Epithelial cell of esophagus (primary cell): ENCODE measurements at places on chromosomes 1 and 21.
A peak's percentile ranks its signal among the peaks of the same experiment; 100 is the strongest.

- no peak for DNase-seq
These were observed 267.7 kb downstream of the PRDM2 start for GRCh38 chr1:13967707-13968106.

DNA sequence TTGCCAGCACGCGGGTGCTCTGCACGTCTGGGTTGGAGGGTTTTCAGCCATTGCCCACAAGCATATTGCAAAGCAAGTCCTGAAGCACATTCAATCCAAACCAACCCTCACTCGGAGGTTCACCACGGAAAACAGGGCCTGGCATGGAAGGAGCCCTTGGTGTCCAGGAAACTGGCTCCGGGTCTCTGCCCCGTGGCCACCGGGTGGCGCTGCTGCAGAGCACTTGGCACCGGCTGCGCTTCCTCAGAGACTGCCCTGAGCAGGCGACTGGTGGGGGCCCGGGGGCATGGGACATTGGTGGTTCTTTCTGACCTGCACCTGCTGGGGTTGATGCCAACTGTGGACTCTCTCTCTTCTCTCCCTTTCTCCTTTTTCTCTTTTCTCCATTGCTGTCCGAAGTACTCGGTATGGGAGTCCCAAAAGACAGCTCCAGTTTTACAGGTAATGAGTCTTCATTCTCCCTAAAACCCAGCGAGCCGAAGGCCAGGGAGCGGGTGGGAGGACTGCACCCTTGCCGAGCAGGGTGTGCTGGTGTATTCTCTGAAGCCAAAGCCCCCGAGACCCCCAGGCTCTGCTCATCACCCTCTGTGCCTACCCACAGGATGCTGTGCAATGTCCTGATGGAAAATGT is 4.1 kb upstream of the KCNAB2 start:
- peak; percentile 46 for DNase-seq

- DNase-seq: no peak
These were observed 38.5 kb downstream of the EPHA2 start for GRCh38 chr1:16117369-16117768.

DNA sequence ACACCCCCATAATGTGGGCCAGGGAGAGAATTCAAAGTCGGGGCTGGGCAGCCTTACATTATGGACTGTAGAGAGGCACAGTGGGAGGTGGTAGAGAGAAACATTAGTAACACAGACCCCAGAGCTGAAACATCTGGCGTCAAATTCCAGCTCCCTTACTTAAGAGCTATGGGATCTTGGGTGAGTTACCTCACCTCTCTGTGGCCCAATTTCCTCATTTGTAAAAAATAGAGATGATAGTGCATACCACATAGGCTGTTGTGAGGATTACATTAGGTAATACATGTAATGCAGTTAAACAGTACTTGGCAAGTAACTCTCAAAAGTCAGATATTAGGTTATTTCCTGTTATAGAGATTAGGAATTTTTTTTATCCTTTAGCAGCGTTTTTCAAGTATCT is 160.5 kb upstream of the KIAA0040 start:
- no peak for DNase-seq

DNA sequence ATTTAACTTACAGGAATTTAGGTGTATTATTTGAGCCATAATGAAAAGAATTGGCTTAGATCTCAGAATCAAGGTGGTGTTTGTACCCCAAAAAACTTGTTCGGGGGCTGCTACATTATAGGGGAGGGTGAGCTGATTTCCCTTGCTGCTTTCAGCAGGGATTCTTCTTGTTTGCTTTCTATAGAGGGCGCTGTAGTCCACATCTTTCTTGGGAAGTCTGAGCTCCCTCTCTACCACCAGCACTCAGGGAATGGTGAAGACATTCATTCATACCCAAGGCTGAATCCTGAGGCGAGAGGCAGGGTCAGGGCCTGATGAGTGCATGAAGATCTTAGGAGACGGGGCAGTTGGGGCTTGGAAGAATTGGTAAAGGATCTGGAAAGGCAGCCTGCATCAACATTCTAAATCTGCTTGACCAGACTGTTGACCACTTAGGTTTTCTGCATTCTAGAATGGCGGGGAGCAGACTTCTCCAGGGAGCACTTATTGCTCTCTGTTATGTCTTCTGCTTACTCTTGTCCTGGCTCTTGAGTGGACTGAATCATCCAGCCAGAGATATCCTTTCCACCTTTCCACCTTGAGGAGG is 18.9 kb downstream of the SPATA46 start:
- DNase-seq: peak; percentile 61

DNA sequence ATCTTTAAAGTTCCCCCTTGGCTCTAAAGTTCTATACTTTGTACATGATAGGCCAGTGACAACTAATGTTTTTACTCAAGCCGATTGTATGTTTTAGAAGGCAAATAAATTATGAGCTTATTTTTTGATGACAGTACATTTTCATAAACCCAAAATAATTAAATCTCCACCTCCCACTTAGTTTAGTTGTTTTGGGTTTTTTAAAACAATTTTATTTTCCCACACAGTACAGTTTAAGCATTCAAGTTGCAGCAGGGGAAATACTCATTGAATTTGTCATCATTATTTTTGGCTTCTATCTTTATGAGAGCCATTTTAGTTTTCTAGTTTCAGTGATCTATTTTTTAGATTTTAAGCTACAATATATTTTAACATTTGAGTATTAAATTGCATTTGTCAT is 93.6 kb downstream of the OLFML2B start:
- no peak for DNase-seq

DNA sequence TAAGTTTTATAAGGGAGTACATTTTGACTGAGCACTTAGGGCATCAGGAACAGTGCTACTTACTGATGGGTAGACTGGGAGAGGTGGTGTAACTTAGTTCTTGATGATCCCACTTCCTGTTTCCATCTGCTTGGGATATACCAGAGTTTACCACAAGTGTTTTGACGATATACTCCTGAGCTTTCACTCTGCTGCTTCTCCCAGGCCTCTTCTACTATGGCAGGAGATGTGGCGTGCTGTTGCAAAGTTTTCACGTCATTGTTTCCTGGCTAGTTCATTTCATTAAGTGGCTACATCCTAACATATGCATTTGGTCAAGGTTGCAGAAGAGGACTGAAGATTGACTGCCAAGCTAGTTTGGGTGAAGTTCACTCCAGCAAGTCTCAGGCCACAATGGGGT is 41.3 kb upstream of the LAMC2 start:
- no peak for DNase-seq

DNA sequence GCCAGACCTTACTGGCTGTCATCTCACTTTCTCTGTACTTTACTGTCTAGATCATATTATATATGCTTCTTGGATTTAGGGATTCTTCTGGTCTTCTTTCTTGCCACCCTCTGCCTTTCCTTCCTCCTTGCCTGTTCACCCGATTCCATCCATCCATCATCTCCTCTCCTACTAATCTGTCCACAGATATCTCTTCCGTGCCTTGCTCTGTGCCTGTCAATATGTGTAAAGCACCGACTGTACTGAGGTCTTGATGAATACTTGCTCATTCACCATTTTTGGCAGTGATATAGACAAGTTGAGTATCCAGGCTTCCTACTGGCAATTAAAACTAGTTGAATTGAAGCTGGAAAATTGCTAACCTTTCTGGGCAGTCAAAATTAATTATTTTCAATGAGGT is 8.1 kb downstream of the FMN2 start:
- DNase-seq: no peak

- DNase-seq: no peak
These were observed 39.6 kb upstream of the KANK4 start for GRCh38 chr1:62358665-62359373.

- DNase-seq: no peak
These were observed 203.8 kb upstream of the POU3F1 start for GRCh38 chr1:38250356-38250755.

DNA sequence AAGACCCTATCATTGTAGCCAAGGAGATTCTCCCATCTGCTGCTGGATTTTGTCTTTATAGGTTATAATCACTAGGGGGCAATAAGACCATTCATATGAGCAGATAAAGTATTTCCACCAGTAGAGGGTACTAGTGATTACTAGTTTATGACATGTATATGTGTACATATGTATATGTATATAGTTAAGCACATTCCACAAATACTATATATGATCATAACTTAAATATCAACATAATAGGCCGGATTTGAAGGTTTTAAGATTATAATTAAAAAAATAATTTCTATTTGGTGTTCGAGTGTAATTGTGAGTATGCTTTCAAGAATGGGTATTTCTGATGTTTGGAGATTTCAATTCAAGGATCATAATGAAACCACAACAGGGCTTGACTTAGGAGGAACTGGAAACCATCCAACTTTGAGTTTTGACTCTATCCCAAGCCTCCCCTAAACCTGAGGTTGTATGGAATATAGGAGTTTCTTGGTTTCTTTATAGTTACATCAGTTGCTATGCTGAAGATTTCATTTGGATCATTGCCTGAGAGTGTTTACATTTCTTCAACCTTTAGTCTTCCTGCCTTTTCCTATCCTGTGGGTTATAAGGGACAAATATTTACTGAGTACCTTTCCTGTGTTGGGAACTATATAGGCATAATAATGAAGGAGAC is 16.9 kb downstream of the TCEANC2 start:
- peak; percentile 60 for DNase-seq

DNA sequence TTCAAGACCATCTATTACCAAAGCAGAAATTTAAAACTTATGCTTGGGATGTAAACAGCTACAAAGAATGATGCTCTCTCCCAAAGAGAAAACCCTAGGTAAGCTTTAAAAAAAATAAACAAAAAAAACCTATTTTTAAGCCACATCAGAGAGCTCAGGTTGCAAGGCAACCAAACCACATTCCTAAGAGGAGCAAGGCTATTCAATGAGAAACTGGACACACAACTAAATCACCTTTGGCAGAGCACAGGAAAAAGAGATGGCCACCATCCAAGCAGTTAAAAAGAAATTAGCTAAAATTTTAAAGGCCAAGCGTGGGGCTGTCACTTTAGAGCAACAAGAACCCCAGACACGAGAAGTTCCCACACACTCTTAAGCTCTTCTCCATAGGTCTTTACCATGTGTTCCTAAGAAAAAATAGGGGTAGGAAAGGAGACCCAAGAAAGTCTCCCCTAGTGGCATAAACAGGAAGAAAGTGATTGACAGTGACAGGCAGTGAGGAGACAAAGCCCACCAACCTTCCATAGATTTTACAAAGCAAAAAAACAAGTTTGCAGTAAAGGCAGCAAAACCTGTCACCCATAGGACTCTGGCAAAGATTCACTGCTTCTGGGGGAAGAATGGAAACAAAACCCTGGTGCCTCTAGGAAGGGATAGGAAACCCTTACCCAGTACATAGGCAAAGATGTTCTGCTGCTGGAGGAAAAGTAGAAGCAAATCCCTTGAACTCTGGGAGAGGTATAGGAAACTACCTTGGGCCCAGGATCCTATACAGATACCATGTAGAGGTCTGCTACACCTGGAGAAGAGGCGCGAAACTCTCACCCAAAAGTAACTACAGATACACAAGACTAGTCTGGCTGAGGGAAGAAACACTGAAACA is 68.5 kb downstream of the FOXJ3 start:
- DNase-seq: peak; percentile 36

- no peak for DNase-seq
These were observed 204.4 kb upstream of the ADGRL2 start for GRCh38 chr1:81596341-81596740.

GRCh38 chr1:54370287-54370989 is 35.8 kb downstream of the SSBP3 start:
- DNase-seq: no peak

GRCh38 chr1:109704173-109704572 is 7.9 kb upstream of the GSTM5 start:
- no peak for DNase-seq

GRCh38 chr1:247491328-247491727 is 33.4 kb upstream of the OR2B11 start:
- DNase-seq: no peak

GRCh38 chr1:205240118-205240517 is 12.4 kb downstream of the TMCC2 start:
- DNase-seq: no peak

DNA sequence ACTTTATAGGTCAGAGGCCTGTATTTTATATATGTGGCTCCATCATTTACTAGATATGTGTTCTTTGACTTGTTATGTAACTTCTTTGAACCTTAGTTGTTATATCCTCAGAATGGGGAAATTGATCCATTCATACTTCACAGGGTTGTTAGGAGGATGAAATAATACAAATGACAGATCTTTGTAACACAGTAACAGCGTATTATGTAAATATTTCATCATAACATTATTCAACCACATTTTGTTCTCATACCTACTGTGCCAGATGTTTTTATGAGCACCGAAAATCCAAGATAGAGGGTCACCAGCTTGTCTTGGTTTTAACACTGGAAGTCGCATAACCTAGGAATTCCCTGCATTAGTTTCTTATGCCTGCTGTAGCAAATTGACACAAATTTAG is 3.3 kb downstream of the SUCO start:
- DNase-seq: peak; percentile 20

DNA sequence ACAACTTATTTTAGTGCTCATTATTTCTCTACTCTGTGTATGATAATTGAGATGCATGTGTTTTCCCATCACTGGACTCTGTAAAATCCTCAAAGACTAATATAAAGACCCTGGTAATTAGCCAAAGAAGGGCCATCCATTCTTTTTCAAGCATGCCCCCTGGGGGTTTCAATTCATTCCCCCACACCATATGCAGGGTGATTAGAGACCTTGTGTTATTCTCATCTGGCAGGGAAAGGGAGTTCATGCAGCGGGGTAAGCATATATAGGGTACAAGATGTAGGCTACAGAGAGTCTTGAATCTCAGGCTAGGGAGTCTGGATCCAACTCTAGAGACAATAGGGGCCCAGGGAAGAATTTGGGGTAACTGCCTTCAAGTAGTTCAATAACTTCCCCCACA is 166.5 kb downstream of the TNR start:
- no peak for DNase-seq

DNA sequence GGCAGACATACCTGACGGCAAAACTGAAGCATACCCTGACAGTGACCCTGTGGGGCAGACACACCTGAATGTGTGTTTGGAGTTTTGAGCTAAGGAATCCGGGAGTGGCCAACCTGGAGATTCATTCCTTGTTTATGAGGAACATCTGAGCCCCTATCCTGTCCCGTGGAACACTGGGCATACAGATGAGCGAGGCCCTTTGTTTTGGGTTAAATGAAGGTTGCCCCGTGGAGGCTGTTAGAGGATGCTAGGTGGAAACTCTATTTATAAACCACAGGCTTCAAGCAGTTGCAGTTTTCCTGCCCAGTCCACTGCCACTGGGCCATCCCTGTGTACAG is 18.1 kb downstream of the GALNT2 start:
- DNase-seq: peak; percentile 64

- DNase-seq: no peak
These were observed 823 bp downstream of the ENAH start for GRCh38 chr1:225651872-225652728.

DNA sequence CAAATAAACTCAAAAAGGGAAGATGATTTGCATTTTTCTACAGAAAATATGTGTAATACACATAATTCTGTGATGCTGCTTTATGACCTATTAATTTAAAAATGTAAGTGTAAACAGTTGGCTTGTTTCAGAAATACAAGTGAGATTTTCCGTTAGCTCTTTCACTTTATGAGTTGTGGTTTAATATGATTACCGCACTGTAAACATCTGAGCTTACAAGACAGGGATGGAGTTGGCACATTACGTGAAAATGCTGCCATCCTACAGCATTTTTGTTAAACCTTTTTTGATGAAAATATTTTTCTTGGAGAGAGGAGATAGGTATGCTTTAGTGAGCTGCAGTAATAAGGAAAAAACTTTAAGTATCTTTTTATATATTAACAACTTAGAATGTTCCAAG is 426.8 kb upstream of the ADAMTS5 start:
- DNase-seq: no peak
